ENCODE measurements at places on chromosomes 4 and X.

- no peak for DNase-seq
Measured at GRCh38 chrX:21658152-21658737, at the start of gene KLHL34. TSS of gene KLHL34 (minus strand) at chrX:21658330. CDS start at chrX:21657788, 542 bp downstream.

GRCh38 chr4:62709618-62710252, 1509.6 kb downstream of the ADGRL3 start:
- no peak for DNase-seq

DNA sequence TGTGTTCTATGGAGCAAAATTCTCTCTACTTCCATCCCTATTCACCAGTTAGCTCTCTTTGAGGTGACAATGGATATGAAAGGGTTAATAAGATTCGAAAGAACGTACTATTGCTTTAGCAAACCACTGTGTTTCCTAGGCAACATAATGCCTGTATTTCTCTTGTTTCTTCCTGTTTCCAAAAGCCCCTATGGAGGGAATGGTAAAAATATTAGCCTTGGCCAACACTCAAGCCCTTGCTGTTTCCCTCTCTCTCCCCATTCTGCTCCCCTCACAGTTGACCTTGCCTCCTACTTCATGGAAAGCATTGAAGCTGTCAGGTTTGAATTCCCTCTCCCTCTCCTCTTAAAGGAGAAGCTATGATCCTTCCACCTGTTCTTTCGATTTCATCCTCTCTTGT, 9.6 kb upstream of the PGRMC1 start:
- no peak for DNase-seq

- DNase-seq = no peak
Measured at GRCh38 chr4:133596459-133596858, 447.4 kb downstream of the PCDH10 start.

DNA sequence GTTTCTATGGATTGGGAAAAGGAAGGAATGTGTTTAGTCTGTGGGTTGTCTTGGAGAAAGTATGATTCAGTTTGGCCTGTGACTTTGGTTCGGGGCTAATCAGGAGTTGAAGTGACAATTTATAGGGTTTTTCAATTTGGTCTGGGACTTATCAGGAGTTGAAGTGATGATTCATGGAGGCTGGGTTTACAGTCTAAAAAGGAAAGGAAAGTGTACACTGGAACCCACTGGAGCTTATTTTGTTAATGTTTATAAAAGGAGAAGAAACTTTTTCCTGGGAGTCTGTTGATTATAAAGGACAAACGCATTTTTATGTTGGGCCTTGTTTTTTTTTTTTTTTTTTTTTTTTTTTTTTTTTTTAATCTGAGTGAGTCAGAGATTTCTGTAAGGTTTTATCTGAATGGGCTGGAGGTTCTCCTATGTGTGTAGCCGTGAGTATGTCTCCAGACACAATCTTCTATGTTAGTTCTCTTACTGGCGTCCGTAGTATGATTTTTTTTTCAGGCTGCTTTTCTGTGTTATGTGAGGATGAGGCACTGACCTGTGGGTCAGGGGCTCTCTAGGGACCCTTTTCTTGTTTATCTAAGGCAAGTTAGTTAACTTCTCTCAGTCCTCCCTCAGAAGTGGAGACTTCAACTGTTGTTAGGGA, 33.0 kb upstream of the RAB9B start:
- no peak for DNase-seq

GRCh38 chrX:71253253-71254091, 468 bp downstream of the ZMYM3 start:
- DNase-seq = no peak

DNA sequence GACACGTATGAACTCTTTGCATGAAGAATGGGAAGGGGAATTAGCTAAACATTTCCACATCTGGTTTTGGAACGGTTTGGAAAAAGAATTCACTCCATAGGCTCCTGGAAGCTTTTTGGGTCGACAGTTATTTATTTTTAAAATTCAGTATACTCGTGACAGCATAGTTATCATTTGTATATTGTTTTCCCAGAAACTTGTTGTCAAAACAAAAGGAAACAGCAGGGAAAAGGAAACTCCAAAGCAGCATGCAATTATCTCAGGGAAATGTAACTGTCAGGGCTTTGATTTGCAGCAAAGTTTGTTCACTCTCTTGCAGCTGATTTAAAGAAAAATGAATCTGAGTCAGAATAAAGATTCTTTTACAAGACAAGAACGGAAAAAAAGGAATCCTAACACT, 86.5 kb downstream of the PLAC1 start:
- DNase-seq = no peak

DNA sequence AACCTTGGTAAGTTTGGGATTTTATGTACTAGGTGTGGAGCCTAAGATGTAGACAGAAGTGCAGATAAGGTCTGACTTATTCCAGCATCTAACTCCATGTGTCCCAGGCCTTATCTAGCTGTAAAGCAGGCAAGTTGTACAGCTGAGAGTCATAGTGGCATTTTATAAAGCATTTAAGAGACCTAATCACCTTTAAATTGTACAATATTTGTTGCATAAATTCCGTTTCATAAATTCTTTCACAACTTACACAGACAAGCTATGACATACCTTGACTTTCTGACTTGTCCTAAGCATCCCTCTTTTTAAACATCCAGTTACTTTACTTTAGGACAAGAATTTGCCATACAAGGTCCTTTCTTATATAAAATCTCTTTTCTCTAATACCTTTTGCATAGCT, 11.0 kb downstream of the SYAP1 start:
- no peak for DNase-seq

DNA sequence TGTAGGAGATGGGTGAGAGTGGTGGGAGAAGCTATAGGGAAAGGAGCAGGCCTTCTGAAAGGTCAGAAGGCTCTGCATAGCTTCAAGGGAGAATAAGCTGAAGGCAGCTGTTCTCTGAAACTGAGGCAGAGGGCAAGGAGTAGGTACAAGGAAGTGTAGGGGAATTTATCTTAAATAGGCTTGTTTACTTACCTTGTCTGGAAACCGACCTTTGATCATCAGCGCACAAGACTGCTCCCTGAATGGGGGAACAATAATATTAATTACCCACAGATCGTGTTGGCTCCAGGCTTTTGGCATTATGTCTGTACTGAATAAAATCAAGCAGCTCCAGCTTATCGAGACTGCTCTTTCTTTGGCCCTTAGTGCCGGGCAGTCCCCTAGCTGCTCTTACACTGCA, 175.5 kb upstream of the MAGEB16 start:
- no peak for DNase-seq

GRCh38 chr4:168648929-168649328, 152.1 kb downstream of the PALLD start:
- no peak for DNase-seq

- no peak for DNase-seq
Measured at GRCh38 chr4:157564771-157565170, 344.2 kb downstream of the GRIA2 start.

GRCh38 chr4:158169506-158169905, 3.3 kb downstream of the GASK1B start:
- no peak for DNase-seq

DNA sequence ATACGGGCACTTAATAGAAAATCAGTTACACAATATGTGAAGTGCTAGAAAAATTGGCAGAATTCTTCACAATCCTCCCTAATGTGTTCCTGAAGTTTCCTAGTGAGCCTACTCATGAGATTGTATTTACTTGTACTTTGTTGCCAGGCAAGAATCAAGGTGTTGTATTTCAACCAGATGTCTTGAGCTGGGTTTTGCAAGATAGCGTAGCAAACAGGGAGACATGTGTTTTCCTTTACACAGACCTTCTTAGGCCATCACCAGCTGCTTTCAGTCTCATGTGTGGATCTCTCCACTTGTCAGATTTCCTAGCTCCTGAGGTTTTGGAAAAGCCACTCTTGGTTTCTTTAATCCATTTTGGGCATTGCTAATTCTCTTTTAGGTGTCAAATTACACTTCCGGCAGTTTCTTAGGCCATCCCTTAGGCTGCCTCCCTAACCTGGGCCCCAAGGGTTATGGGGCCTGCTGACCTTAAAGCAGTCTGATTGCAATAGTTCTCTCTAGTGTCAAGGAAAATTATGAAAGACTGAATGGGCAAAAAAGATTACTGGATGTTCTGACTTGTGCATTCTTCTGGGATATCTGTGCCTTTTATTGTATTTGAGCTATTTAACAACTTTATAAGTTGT, 12.2 kb upstream of the EDA start:
- no peak for DNase-seq

- no peak for DNase-seq
Measured at GRCh38 chr4:29009908-29010307, 1710.3 kb upstream of the PCDH7 start.

GRCh38 chr4:68228568-68228967, 16.9 kb downstream of the TMPRSS11B start:
- no peak for DNase-seq

DNA sequence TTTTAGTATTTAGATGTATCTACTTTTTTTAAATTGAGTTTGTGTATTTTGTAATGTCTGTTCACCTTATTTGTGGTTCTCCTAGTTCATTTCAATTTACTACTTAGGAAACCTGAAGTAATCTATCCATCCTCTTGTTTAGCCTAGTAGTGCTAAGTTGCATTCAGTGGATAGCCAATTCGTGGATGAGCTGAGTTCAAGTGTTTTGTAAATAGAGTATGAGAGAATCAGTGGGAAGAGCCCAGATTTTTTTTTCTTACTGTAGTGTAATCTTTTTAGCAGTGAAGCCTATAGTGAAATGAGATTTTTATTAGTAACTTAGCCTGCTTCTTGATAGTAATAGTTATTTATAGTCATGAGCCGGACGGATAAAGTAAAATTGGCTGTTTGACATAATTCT, 21.7 kb downstream of the STAG2 start:
- no peak for DNase-seq

- DNase-seq = no peak
Measured at GRCh38 chr4:105153749-105154148, 7.1 kb downstream of the TET2 start.

GRCh38 chrX:19072372-19072771, 49.9 kb downstream of the ADGRG2 start:
- DNase-seq = no peak

GRCh38 chr4:5078009-5078408, 26.7 kb downstream of the STK32B start:
- no peak for DNase-seq

DNA sequence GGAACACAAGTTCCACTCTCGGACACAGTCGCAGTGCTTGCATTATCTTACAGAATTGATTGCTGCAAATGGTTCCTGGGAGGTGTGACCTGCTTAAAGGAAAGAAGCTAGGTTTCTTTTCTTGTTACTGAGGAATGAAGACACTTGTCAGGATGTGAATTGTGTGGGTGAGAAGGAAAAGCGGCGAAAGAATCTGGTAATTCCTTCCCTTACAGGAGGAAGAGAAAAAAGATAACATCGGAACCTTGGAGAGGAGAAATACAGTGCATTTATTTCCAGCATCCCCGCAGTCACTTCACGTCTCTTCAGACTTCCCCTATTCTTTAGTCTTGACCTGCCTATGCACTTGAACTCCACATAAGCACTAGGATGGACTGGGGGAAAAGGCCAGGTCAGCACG, 389 bp upstream of the CCSER1 start:
- DNase-seq = no peak

GRCh38 chr4:108450236-108450898, 170.0 kb upstream of the RPL34 start:
- no peak for DNase-seq
